ENCODE measurements at places on chromosomes 2 and 18. TPM values are rescaled to one million over a fixed set of nuclear protein-coding genes. Genes with fewer than 3 reads are reported as not detected.

GRCh38 chr2:5777131-5777535 lies 84.9 kb downstream of the SOX11 start:
- peak; percentile 67 for DNase-seq

GRCh38 chr2:176613323-176613987 lies 344.2 kb downstream of the MTX2 start:
- no peak for DNase-seq

GRCh38 chr2:56262241-56262640 lies 78.5 kb downstream of the CCDC85A start:
- no peak for DNase-seq

- DNase-seq: no peak
Measured at GRCh38 chr2:6452702-6453481, 412.8 kb downstream of the CMPK2 start.

LYG1 gene
- 2.2 TPM for total RNA-seq
